ENCODE measurements at places on chromosomes 12 and 14.

GRCh38 chr14:61379639-61380184, 58.3 kb downstream of the PRKCH start:
- DNase-seq: no peak

GRCh38 chr12:64875186-64875585, 50.7 kb downstream of the TBC1D30 start:
- DNase-seq: no peak

DNA sequence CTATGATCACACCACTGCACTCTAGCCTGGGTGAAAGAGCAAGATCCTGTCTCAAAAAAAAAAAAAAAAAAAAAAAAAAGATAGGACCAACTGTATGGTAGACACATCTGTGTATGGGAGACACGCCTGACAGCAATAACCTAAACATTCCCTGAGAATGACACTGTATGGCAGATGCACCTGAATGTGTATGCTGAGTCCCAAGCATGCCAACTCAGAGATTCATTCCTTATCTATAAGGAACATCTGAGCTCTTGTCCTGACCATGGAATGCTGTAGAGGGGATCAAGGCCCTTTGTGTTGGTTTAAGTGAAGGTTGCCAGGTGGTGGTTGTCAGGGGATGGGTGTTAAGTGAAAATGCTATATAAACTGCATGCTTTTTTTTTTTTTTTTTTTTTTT, 19.2 kb upstream of the LGALS3 start:
- no peak for DNase-seq

GRCh38 chr12:100733817-100734593, 60.6 kb upstream of the ANO4 start:
- peak; percentile 31 for DNase-seq

- DNase-seq: peak; percentile 70
Observed at GRCh38 chr14:32252030-32252670, 49.1 kb upstream of the RNU6-8 start.

- no peak for DNase-seq
Observed at GRCh38 chr14:38238878-38239277, 17.0 kb downstream of the CLEC14A start.

DNA sequence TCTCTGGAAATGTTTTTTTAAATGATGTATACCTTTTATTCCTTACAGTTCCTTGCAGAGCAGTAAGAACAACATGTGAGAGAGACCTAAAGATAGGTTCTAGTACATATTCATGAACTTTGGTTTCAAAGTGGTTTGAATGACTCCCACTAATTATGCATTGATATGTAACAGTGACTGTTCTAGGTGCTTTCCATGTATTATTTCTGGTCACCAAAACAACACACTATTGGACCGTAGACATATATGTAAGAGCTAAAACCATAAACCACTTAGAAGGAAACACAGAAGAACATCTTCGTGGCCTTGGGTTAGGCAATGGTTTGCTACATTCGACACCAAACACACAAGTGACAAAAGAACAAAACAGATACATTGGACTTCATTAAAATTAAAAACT, 37.9 kb downstream of the SOX5 start:
- no peak for DNase-seq

DNA sequence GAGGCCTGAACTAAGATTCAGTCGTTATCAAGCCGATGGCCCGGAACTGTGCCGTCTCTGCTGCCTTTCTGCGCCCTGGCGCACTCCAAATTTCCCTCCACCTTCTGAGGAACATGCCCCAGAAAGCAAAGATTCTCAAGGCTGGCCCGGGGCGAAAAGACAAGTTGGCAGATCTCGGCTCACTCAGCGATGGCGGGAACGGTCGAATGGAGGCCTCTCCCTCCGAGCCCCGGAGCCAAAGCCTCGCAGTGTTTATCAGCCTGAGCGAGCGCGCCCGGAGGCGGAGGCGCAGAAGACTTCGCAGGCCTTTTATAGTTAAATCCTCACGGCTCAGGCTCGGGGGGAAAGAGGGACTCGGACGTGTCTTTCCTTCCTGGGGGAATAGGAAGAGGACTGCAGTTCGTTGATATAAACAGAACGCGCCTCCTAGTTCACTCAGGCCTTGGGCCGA, 5.6 kb downstream of the TBX5 start:
- no peak for DNase-seq

GRCh38 chr12:90828621-90829020, 126.4 kb downstream of the CCER1 start:
- no peak for DNase-seq

DNA sequence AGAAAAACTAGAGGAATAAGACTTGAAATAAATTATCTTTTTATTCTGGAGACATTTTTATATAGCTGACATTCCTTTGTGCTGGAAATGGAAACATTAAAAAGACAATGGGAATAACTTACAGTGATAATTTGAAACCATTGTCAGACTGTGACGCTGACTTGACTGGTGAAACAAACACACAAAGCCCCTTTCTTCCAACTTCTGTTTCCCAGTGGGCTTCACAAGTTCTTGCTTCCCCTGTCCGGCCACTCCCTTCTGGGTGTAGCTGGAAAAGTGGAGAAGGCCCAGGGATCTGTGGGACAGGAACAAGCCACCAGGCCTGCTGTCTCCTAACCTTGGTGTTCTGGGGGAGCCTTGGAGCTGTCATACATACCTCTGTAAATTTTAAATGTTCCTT, 58.8 kb downstream of the PELI2 start:
- DNase-seq: no peak

- DNase-seq: no peak
Observed at GRCh38 chr12:116620492-116621191, 61.5 kb downstream of the MAP1LC3B2 start.

GRCh38 chr12:113120670-113121370, 14.7 kb downstream of the RASAL1 start:
- DNase-seq: no peak

GRCh38 chr12:5379749-5380496, 52.0 kb upstream of the NTF3 start:
- DNase-seq: no peak

DNA sequence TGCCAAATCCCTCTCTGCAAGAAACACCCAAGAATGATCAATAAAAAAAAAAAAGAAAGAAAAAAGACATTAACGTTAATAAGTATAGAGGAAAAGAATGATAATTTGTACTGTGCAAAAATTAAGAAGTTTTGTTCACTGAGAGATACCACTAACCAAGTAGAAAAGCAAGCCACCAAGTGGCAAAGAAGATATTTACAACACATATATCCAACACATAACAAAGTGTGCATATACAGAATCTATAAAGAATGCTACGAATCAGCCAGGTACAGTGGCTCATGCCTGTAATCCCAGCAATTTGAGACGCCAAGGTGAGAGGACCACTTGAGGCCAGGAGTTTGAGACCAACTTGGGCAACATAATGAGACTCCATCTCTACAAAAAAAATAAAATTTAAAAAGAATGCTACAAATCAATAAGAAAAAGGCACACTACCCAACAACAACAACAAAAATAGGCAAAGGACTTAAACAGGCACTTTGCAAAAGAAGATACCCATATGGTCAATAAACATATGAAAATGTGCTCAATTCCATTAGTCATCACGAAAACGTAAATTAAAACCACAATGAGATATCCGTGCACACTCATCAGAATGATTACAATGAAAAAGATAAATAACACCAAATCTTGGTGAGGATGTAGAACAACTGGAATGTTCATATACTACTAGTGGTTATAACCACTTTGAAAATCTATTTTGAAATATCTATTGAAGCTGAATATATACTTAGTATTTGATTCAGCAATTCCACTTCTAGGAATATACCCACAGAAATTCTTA, 19.8 kb downstream of the GALNT4 start:
- no peak for DNase-seq

DNA sequence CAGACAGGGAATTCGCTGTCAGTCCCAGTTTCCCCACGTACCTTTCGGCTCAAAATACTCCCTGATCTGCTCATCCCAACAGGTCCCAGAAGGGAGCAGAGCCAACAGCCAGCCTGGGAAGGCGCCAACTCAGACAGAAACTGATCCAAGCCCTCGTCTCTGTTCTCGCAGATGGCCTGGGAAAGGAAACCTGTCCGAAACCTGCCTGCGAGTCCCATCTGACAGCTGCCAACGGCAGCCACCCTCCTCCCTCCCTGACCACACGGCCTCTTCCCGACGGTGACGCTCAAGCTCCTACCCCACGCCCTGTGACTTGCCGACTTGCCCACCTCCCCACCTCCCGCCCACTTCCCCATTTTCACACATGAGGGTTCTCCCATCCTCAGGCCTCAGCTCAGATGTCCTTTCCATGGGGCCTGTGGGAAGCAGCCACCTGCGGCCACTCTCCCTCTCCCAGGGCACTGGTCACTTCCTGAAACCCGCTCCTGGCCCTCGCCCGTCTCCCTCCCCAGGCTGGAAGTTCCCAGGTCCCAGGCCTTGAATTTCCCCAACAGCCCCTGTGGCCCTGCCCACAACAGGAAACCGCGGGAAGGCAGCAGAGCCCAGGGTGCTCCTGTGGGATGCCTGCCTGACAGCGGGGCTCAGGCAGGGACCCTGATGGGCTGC, 60.9 kb upstream of the FBRSL1 start:
- no peak for DNase-seq

- no peak for DNase-seq
Observed at GRCh38 chr14:97726676-97727075, 929.5 kb downstream of the VRK1 start.

DNA sequence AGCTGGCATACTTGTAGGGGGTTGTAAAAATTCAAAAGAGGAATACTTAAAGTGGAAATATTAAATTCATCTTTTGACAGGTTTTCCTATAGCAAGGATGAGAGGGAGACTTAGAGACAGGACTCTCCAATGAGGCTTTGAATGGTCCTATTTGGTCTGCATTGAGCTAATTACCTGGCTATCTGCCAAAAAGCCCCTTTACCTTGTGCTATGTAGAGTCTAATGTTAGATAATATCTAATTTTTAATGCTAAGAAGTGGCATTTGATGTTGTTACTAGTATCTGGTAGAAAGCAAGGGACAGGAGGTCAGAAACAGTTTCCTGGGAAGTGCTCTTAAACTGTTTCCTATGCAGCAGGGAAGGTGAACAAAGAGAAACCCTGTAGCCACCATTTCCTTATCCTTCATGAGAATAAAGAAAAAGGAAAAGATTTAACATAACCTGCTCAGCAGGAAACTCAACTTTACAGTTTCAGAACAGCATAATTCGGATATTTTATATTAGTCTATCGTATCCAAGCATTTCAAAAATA, 550.0 kb downstream of the SOX5 start:
- no peak for DNase-seq

- no peak for DNase-seq
Observed at GRCh38 chr12:109010259-109010658, 10.6 kb downstream of the SVOP start.

DNA sequence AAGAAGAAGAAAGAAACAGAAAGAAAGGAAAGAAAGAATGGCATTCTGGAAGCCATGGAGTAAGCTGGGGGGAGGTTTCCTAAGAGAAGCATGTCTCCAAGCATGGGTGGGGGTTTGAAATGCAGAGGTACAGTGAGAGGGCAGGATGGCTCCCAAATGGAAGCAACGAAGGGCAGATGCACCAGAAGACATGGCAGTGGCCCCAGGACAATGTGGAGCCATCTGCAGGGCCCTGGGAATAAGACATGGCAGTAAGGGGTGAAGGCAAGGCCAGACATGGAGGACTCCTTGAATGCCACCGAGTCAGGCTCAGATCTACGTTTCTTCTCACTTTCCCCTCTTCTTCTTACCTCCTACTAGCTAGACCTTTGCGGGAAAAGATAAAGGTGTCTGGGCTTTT, 4.7 kb upstream of the COL2A1 start:
- DNase-seq: no peak

DNA sequence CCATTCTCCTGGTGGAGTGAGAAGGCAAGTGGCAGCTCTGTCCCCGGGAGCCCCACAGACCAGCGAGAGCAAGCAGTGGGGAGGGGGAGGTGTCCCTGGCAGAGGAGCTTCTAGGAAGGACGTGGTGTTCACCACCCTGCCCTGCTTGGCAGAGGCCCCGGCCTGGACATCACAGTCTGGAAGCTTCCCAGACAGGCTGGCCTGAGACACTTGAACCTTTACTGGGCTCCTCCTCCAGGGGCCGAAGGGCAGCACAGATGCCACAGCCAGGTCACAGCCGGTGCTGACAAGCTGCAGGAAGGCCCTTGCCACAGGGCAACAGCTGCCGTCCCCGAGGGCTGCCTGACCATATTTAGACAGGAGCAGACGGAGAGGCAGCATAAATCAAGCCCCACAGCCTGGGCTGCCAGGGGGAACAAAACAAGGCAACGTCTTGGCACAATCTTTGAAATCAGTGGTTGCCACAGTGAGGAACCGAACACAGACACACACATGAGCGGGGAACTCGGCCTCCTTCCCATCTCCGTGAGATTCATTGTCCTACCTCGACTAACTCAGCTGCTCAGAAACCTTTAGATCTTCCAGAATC, 28.5 kb downstream of the PRIMA1 start:
- no peak for DNase-seq

DNA sequence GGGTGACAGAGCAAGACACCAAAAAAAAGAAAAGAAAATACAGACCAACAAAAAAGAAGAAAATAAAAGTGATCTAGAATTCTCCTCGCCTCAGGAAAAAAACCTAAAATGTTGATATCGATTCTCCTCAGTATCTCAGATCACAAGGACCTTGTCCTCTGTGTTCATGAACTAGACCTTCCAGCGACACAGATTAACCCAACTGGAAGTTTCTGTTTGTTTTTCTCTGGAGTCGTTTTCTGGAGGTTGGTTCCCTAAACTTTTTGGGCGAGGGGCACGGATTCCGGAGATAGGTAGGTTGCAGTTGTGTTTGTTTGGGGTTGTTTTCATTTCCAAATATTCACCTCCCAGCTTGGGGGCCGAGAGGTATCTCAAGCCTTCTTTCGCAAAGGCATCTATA, 559 bp upstream of the RFC5 start:
- no peak for DNase-seq

- DNase-seq: peak; percentile 66
Observed at GRCh38 chr12:122909442-122910288, 13.7 kb upstream of the VPS37B start.

DNA sequence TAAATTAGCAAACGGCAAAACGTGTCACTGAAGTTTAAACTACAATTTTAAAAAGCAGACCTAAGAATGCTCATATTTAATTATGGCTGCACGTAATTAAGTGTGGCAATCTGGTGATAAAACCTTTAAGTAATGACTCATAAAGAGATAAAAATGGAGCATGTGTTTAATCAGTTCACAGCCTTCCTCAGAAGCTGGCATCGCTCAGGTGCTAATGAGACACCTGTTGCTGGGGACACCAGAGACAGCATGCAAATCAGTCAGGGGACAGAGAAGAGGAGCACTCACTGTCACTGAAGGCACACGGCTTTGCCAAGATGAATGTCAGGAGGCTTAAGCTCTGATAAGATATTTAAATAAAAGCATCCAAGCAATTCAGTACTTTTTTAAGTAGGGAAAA, 840.3 kb downstream of the GALC start:
- DNase-seq: no peak

- no peak for DNase-seq
Observed at GRCh38 chr12:122473543-122474323, 27.0 kb downstream of the ZCCHC8 start.

Measured in iPS-NIHi11 (cell line).